ENCODE measurements at places on chromosomes 2 and 18. TPM values are rescaled to one million over a fixed set of nuclear protein-coding genes. Genes with fewer than 3 reads are reported as not detected.

Gene OSR1
- 1.6 TPM for total RNA-seq

Gene NT5C1B
- total RNA-seq, result not detected

Gene ARHGAP28
- 4.6 TPM for total RNA-seq

Gene SCYGR6
- not detected for total RNA-seq

Gene DUSP2
- total RNA-seq, result 11.8 TPM

Gene SDC1
- 266 TPM for total RNA-seq

Gene RGPD3
- total RNA-seq, result 0.19 TPM

Gene IL1A
- total RNA-seq, result 0.13 TPM

Gene FOXD4L1
- total RNA-seq, result 0.19 TPM

Gene PLCL1
- 14.7 TPM for total RNA-seq

Gene ADAM17
- total RNA-seq, result 29.9 TPM

Gene ABCB11
- total RNA-seq, result 0.03 TPM

Gene PRKCE
- 27.3 TPM for total RNA-seq

Gene CACNB4
- 2.2 TPM for total RNA-seq

Gene COBLL1
- total RNA-seq, result 205 TPM

GRCh38 chr18:36752929-36753865, 75.6 kb downstream of the TPGS2 start:
- no peaks in the 10 kb centered on the region for H3K27me3 ChIP-seq
- H3K27ac ChIP-seq, result no peak overlapping the region
- DNase-seq, result no peak
- no peak overlapping the region for H3K4me3 ChIP-seq
- H3K4me1 ChIP-seq, result no peaks in the 10 kb centered on the region

GRCh38 chr2:1723397-1724042, 20.8 kb downstream of the PXDN start:
- no peak for DNase-seq
- no peak overlapping the region for H3K27ac ChIP-seq
- no peaks in the 10 kb centered on the region for H3K36me3 ChIP-seq
- H3K4me1 ChIP-seq, result peaks cover 5% of the 10 kb centered on the region
- H3K4me3 ChIP-seq, result no peak overlapping the region

DNA sequence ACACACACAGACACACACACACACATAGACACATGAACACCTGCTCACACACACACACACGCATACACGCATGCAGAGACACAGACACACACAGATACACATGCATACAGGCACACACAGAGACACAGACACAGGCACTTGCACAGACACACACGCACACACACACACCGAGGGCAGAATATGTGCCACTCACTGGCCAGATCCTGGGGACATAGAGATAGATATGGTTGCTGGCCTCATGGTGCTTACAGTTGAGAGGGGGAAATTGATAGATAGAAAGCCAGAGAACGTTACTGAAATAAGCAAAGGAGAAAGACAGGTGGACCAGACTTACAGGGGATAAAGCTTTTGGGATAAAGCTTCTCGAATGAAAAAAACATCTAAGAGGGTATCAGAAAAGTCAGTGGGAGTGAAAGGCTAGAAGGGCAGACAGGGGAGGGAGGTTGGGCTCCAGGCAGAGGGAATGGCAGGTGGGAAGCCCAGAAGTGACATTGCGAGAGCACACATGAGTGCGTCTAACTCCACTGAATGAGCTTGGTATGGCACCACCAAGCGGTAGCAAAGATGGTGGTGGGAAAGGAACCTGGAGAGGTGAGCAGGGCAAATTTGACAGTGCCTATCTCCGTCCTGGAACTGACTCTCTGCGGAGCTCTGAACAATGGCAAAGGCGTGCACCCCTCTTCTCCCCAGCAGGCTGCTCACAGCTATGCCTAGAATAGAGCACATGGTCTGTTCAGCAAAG, 390.1 kb upstream of the TRIB2 start:
- H3K4me1 ChIP-seq, result no peaks in the 10 kb centered on the region
- no peaks in the 10 kb centered on the region for H3K27me3 ChIP-seq
- no peak overlapping the region for H3K4me3 ChIP-seq

DNA sequence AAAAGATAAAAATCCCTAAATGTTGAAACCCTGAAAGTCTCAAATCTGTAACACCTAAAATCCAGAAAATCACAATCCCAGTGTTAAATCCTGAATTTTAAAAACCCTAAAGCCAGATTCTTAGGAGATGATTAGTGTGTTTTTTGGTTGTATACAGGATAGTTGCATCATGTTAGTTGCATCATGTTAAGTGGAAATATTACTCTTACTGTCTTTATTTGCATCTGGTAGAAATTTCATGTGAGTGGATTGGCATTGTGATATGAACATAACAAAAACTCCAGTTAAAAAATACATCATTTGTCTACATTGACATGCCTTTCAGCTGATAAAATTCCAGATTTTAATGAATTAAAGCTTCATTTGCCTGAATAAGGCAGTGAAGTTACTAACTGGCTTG, 683.1 kb upstream of the ACVR2A start:
- no peak overlapping the region for H3K4me3 ChIP-seq
- H3K27ac ChIP-seq, result no peak overlapping the region
- H3K4me1 ChIP-seq, result no peaks in the 10 kb centered on the region
- H3K27me3 ChIP-seq, result no peaks in the 10 kb centered on the region
- DNase-seq, result no peak
- no peaks in the 10 kb centered on the region for H3K36me3 ChIP-seq

- H3K4me3 ChIP-seq, result peak overlapping the region; percentile 70
- peaks cover 10% of the 10 kb centered on the region for H3K36me3 ChIP-seq
- no peaks in the 10 kb centered on the region for H3K4me1 ChIP-seq
- DNase-seq, result no peak
Measured at GRCh38 chr2:240136671-240137292, 677 bp upstream of the COPS9 start.

- DNase-seq, result no peak
- H3K4me3 ChIP-seq, result no peak overlapping the region
- no peaks in the 10 kb centered on the region for H3K36me3 ChIP-seq
- H3K4me1 ChIP-seq, result no peaks in the 10 kb centered on the region
- H3K27ac ChIP-seq, result no peak overlapping the region
Measured at GRCh38 chr2:193561054-193561453, 1366.3 kb upstream of the TMEFF2 start.

GRCh38 chr18:48801728-48802542, 148.8 kb downstream of the SMAD7 start:
- H3K27ac ChIP-seq, result peak overlapping the region; percentile 89
- H3K4me3 ChIP-seq, result no peak overlapping the region
- no peaks in the 10 kb centered on the region for H3K36me3 ChIP-seq
- H3K27me3 ChIP-seq, result no peaks in the 10 kb centered on the region
- peaks cover 22% of the 10 kb centered on the region for H3K4me1 ChIP-seq
- no peak for DNase-seq

GRCh38 chr2:221410487-221410886, 161.6 kb downstream of the EPHA4 start:
- no peak overlapping the region for H3K27ac ChIP-seq
- DNase-seq, result no peak
- H3K4me3 ChIP-seq, result no peak overlapping the region
- no peaks in the 10 kb centered on the region for H3K27me3 ChIP-seq

GRCh38 chr2:237892478-237892877, 33.1 kb downstream of the RAMP1 start:
- no peak overlapping the region for H3K4me3 ChIP-seq
- no peaks in the 10 kb centered on the region for H3K36me3 ChIP-seq
- DNase-seq, result no peak
- no peaks in the 10 kb centered on the region for H3K27me3 ChIP-seq
- H3K4me1 ChIP-seq, result no peaks in the 10 kb centered on the region

DNA sequence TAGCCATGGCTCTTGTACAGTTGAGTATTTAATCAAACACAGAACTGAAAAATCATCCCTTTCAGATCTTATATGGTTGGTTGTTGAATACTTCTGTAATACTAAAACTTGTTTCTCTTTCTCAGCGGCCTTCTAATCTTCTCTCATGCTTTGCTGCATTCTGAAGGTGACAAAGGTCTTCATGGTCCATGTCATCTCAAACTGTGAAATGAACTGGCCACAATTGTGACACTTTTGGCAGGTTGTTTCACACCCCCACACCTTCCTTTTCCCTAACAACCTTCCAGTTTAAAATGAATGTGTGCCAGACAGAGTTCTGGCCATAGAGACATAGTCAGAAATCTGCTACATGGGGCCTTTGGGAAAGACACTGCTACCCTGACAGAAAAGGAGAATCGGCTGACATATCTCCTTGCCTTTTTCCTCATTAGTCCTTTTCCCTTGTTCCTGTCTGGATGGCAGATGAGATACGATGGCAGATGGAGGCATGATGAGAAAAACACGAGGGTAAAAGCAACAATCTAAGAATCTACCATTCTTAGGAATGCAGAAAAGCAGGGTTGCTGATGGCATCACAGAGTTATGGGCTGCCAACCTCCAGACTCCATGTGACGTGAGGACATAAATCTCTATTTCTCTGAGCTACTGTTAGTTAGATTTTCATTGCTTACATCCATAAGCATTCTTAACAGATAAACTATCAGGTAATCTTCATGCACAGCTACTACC, 106.5 kb downstream of the PIGN start:
- no peaks in the 10 kb centered on the region for H3K27me3 ChIP-seq
- no peak for DNase-seq
- H3K4me1 ChIP-seq, result peaks cover 2% of the 10 kb centered on the region
- H3K4me3 ChIP-seq, result no peak overlapping the region
- H3K36me3 ChIP-seq, result no peaks in the 10 kb centered on the region
- H3K27ac ChIP-seq, result no peak overlapping the region

GRCh38 chr18:6929370-6930102, 188.1 kb downstream of the LAMA1 start:
- no peaks in the 10 kb centered on the region for H3K4me1 ChIP-seq
- H3K27me3 ChIP-seq, result no peaks in the 10 kb centered on the region
- no peaks in the 10 kb centered on the region for H3K36me3 ChIP-seq
- no peak overlapping the region for H3K4me3 ChIP-seq

DNA sequence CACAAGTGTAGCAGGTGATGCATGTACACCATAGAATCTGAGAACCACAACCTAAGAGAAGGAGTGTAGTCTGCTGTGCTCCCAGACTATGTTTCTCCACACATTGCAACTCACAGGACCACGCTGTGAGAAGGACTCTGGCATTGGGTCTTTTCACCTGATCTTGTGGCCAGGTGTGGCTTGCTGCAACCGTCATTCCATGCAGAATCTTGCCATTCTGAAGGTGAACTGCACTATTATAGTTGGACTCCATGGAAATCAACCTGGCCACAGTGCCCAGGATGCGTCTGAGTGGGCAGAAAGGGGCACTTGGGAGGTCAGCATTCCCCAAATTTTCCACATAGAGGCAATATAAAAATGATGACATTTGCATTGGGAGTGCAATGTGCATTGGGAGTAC, 122.2 kb downstream of the CAPN13 start:
- H3K4me3 ChIP-seq, result no peak overlapping the region
- no peak for DNase-seq
- no peaks in the 10 kb centered on the region for H3K4me1 ChIP-seq

DNA sequence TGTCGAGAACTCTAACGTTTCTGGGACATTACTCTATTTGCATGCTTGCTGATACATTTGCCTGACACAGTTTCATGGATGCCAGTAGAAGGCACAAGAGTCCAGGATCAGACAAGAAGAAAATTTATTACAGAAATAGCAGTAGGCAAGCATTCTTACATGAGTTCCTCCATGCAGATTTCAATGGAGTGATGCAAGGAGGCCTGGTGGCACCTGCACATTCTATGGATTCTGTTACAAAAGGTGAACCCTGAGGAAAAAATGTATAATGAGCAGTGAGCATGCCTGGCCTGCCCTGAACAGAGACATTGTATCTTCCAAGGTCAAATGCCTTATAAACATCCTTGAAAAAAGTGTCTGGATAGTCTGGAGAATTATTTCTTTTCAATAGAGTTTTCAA, 142.9 kb downstream of the DSEL start:
- H3K4me3 ChIP-seq, result no peak overlapping the region
- H3K4me1 ChIP-seq, result no peaks in the 10 kb centered on the region
- DNase-seq, result no peak
- no peaks in the 10 kb centered on the region for H3K36me3 ChIP-seq

DNA sequence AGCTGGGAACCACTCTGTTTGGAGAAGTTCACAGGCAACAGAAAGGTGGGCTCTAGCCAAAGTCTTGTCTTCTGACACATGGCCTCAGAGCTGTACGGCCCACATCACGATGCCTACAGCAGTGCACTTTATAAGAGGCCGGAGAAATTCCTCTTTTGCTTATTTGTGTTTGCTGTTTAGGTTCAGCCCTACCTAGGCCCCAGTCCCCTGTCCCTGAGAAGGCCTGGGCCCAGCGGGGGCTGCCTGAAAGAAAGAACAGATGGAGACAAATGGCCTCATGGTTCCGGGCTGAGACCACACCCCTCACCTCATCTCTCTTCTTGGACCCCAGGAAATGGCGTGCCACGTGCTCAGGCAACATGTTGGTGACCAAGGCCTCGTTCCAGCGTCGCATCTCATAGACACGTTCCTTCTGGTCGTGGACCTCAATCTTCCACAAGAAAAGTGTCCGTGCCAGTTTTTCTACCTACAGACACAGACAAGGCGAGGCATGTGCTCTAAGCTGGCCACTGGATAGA, 30.9 kb downstream of the CENPO start:
- DNase-seq, result no peak
- peaks cover 16% of the 10 kb centered on the region for H3K36me3 ChIP-seq
- no peaks in the 10 kb centered on the region for H3K27me3 ChIP-seq
- H3K4me1 ChIP-seq, result peaks cover 6% of the 10 kb centered on the region
- no peak overlapping the region for H3K27ac ChIP-seq
- H3K4me3 ChIP-seq, result no peak overlapping the region

- H3K4me3 ChIP-seq, result no peak overlapping the region
- H3K27me3 ChIP-seq, result no peaks in the 10 kb centered on the region
- DNase-seq, result no peak
- no peaks in the 10 kb centered on the region for H3K4me1 ChIP-seq
- no peaks in the 10 kb centered on the region for H3K36me3 ChIP-seq
Measured at GRCh38 chr2:18903750-18904149, 314.4 kb upstream of the NT5C1B start.

DNA sequence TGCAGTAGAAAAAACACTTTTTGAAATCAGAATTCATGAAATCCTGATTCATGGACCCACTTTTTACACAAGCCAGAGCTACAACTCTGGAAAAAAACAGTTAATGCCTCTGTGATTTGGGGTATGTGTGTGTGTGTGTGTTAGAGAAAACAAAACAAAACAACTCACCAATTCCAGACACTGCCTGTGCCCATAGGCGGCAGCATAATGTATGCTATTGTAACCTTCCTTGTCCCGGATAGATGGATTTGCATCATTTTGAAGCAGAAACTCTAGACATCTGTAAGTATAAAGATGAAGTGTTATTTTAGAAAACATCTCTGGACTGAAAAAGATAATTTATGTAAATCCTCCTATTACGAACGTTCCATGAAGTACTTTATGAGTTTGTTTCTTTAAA, 152.0 kb upstream of the PGAP1 start:
- H3K27me3 ChIP-seq, result no peaks in the 10 kb centered on the region
- H3K27ac ChIP-seq, result no peak overlapping the region
- H3K36me3 ChIP-seq, result peaks cover 5% of the 10 kb centered on the region
- DNase-seq, result no peak
- no peak overlapping the region for H3K4me3 ChIP-seq
- no peaks in the 10 kb centered on the region for H3K4me1 ChIP-seq

DNA sequence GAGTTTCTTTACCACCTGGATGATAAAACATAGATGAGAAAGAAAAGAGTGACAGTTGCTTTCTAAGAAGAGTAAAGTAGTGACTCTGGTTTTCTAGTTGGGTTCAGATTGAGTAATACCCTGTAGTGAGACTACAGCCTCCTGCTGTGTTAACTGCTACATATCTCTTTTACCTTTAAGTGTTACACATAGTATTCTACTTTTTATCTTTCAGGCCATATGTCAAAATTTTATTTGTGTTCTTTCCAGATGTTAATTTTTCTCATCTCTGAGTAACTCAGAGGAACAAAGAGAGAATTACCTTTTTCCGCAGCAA, 348.2 kb downstream of the CTNNA2 start:
- no peaks in the 10 kb centered on the region for H3K4me1 ChIP-seq
- H3K27me3 ChIP-seq, result no peaks in the 10 kb centered on the region
- no peak overlapping the region for H3K4me3 ChIP-seq
- DNase-seq, result no peak
- H3K36me3 ChIP-seq, result no peaks in the 10 kb centered on the region
